ENCODE measurements at places on chromosomes 5 and 9.

- no peak for DNase-seq
These were observed 5.3 kb downstream of the FGF18 start for GRCh38 chr5:171424726-171425125.

- no peak for DNase-seq
These were observed 2.8 kb upstream of the HMCN2 start for GRCh38 chr9:130262771-130263170.

- DNase-seq: no peak
These were observed 53.1 kb downstream of the RNF130 start for GRCh38 chr5:180018347-180019060.

DNA sequence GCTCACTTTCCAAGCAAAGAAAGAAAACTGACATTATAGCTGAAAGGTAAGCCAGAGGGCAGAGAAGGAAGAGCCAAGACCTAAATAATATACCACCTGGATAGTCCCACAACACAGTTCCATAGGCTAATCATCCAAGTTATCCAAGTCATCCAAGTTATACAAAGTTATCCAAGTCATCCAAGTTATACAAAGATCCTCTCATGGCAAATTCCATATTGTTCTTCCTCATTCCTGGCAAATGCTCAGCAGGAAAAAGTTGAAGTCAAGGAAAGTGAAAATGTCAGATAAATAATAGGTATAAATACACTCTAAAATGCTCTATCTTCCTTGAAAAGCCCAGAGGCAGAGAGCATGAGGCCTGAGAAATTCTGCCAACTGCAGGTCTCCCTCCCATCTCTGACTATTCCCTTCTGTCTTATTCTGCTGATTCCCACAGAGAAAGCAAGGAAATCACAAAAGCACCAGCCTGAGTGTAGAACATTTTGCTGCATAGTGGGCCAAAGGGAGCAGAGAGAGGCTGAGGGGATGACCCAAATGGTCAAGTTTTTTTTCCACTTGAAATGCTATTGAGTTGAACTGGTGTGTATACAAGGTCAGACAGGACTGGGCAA is 12.5 kb downstream of the MCTP1 start:
- no peak for DNase-seq

DNA sequence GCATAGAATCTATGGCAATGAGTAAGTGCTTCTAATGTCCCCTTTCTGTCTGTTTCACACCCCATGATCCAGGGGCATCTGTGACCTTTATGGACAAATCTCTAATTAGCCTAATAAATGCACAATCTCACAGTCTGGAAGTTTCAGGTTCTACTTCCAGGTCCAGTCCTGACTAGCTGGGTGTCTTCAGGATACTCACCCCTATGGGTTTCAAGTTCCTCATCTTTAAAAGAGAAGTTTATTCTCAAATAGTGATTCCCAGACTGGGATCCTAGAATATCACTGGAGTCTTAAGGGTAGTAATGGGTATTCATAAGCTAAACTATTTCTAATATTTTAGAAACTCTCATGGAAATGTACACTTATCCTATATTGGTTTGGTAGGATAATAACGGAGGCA is 77.2 kb upstream of the ABCA1 start:
- DNase-seq: no peak

DNA sequence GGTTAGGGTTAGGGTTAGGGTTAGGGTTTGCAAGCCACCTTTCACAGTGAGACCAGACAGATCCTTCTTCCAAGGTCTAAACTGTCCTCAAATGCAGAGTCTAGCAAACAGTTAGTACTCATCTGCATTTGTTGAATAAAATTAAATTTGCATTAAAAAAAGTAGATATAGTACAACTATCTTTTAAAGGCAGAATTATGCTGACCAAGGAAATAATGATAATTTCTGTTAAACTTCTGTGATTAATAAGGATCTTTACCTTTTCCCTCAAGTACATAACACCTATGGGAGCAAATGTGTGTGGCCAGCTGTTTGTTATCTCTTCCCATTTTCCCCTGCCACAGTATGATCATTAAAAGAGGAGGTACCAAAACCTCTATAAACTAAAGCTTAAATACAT is 19.8 kb downstream of the PUM3 start:
- DNase-seq: no peak

DNA sequence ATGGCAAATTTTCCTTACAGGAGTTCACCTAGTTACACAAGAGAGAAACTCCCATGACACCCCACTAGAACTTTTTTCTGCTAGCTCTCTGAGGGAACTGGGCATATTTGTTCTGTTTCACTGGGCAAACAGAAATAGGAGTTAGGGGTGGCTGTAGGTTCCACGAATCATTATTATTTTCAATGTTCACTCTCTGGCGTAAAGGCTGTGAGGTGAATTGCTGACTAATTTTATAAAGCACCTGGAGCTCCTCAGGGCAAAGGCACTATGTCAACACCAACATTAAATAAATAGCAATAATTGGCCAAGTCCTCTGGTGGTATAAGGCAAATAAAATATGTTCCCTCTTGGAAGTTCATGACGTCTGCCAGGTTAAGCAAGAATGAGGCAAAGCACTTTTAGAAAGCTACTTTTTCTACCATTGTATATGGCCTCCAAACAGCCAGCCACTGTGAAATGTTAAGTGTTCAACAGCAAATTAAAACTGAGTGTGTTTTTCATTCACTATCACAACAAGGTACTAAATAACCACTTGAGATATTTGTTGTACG is 344.6 kb downstream of the PDE4D start:
- no peak for DNase-seq

DNA sequence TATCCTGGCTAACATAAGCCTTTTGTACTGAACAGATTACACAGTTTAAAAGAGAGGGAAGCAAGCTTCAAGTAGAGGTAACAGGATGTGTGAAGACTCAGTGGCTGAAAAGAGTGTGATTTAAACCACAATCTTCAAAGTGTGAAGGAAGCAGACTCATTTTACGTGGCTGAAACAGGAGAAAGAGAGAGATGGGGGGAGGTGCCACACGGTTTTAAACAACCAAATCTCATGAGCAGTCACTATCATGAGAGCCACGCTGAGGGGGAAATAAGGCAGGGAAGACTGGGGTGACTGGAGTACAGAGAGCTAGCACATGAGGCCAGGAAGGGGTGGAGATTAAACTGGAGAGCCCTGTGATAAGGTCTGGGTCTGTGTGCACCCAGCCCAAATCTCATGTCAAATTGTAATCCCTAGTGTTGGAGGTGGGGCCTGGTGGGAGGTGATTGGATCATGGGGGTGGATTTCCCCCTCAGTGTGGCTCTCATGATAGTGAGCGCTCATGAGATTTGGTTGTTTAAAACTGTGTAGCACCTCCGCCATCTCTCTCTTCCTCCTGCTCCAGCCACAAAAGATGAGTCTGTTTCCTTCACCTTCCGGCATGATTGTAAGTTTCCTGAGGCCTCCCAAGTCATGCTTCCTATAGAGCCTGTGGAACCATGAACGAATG is 318.6 kb upstream of the CD180 start:
- DNase-seq: no peak

- DNase-seq: no peak
These were observed 135.5 kb downstream of the PRR16 start for GRCh38 chr5:120599576-120599975.

GRCh38 chr9:134677743-134678142 is 36.1 kb downstream of the COL5A1 start:
- DNase-seq: no peak

- no peak for DNase-seq
These were observed 98.0 kb downstream of the EHMT1 start for GRCh38 chr9:137716694-137717287.

DNA sequence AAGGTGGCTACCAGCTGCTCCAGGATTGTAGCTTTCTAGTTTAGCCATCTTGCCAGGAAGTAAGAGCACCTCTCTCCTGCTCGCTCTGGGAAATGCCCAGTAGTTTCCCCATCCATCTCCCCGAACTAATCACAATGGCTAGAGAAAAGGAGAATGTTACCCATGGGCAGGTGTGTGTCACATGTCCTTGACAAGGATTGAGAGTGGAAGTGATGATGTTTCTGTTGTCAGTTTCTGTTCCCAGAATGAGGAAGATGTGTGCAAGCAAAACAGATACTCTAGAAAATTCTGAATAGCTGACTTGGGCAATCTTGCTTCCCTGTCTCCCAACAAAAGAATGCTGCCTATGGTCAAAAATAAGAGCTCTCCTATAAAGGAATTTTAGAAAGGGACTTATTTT is 429.5 kb downstream of the EBF1 start:
- no peak for DNase-seq

DNA sequence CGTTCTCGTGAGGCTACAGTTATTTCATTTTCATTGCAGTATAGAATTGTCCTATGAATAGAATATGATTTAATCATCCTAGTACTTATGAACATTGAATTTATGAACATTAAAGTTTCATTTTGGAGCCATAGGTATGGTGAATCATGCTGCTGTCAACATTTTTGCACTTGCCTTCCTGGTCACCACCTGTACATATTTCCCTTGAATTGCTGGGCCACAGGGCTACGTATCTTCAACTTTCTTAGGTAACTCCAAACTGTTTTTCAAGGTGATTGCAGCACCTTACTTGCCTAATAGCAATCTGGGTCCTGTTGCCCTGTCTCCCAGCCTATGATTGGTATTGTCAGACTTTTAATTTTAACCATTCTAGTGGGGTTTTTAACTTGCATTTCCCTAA is 6.5 kb upstream of the RNF145 start:
- no peak for DNase-seq

DNA sequence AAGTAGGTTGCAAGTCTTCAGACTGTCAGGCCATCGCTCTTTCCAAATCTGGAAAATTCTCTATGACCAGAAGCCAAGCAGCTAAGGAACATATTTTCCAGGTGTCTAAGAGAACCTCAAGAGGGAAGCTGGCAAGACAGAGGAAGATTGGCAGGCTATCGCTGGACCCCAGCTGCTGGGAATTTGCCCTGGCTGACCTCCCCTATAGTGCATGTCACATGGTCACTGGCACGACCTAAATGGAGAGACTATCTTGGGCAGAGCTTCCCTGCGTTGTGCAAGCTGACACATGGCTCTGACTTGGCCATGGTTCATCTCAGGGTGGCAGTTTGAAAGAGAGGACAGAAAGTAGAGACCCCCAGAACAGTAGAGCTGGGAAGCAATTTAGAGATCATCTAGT is 104.9 kb upstream of the ZNF618 start:
- no peak for DNase-seq

- no peak for DNase-seq
These were observed 9.2 kb upstream of the PHYKPL start for GRCh38 chr5:178241688-178242231.

GRCh38 chr5:39498278-39498952 is 73.6 kb upstream of the DAB2 start:
- no peak for DNase-seq

- DNase-seq: no peak
These were observed 15.9 kb upstream of the ISOC1 start for GRCh38 chr5:129078660-129079059.

- no peak for DNase-seq
These were observed 16.4 kb downstream of the PPP3R2 start for GRCh38 chr9:101578378-101578777.

GRCh38 chr5:51476431-51476830 is 93.2 kb downstream of the ISL1 start:
- no peak for DNase-seq

GRCh38 chr5:56490971-56491468 is 257.9 kb upstream of the ANKRD55 start:
- no peak for DNase-seq

- DNase-seq: no peak
These were observed 47.9 kb downstream of the NACC2 start for GRCh38 chr9:136047076-136047774.

- DNase-seq: no peak
These were observed 42.5 kb upstream of the RXRA start for GRCh38 chr9:134283692-134284265.

DNA sequence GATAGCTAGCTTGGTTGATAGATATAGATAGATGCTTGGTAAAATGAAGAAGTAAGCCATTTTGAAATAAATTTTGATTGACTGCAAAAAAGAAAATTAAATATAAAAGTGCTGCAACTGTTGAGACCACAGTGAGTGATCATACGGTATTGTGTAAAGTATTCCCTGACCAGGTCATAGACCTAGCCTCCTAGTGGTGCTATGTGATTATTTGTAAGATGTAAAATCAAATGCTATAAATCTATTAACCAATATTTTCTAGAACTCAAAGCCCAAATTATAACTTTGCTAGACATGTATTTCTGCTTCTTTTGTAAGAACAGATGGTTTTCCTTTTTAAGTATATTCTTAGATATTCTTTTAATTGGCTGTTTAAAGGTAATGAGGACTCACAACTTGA is 480.2 kb upstream of the PTPRD start:
- no peak for DNase-seq

DNA sequence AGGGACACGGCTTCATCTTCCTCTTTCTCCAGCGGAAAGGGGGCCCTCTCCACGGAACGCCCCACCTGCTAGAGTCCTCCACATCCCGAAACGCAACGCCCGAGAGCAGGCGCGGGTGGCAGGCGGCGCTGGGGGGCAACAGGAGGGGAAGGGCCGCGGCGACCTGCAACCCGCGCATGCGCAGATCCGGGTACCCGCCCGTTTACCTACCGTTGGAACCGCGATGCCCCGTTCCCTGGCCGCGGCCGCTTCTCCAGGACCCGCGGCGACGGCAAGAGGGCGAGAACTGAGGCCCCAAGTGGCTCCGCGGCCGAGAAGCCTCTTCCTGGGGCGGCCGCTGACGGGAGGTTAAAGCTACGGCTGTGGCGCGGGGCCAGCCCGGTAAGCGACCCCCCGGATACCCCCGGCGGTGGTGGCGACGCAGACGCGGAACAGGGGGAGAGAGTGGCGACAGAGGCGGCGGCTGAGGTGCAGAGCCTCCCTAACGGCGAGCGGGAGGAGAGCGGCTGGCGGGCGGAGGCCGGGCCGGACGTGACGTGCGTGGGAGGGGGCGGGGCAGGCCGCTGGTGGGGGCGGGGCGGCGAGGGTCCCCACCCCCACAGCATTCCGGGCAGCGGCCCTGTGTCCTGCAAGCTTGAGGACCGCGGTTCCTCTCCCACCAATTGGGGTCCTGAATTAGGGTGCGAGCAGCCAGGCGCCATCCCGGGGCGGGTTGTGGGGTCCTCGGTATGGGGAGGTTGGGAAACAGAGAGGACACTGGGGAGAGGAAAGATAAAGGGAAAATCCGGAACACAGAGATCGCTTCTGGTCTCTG is at the start of gene FAM13B:
TSS of gene FAM13B (minus strand) at position 508 of the 814 bp plus-strand sequence. CDS start 13,968 bp downstream, outside the sequence.
- peak; percentile 54 for DNase-seq

GRCh38 chr5:61569353-61569752 is 237.3 kb downstream of the ZSWIM6 start:
- no peak for DNase-seq

- DNase-seq: no peak
These were observed 75.7 kb upstream of the ZNF169 start for GRCh38 chr9:94183240-94183999.

GRCh38 chr5:14149672-14150274 is 6.6 kb downstream of the TRIO start:
- DNase-seq: no peak
